ENCODE measurements at places on chromosomes 6 and 20.
A peak's percentile ranks its signal among the peaks of the same experiment; 100 is the strongest.

- DNase-seq, result no peak
Measured at GRCh38 chr6:156167625-156168071, 609.5 kb upstream of the ARID1B start.

GRCh38 chr6:150143516-150144293, 861 bp downstream of the PPP1R14C start:
- no peak for DNase-seq

DNA sequence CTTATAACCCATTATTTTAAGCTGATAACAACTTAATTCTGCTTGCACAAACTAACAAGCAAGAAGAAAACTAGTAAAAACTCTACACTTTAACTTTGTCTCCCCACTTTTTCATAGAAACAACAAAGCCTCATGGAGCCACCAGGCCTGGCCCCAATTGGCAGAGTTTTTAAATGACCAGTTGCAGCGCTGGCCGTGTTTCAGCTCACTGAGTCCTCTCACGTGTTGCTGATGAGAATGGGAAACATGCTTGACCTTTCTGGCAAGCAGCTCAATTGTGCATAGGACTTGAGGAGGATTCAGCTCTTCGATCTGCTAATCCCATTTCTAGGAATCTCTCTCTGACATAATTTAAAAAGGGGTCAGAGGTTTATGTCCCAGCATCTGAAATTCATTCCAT, 24.5 kb upstream of the GRM4 start:
- DNase-seq, result no peak

- DNase-seq, result no peak
Measured at GRCh38 chr6:44064089-44064947, 62.9 kb downstream of the MRPL14 start.

- DNase-seq, result no peak
Measured at GRCh38 chr6:111487661-111488060, 4.6 kb upstream of the REV3L start.

- no peak for DNase-seq
Measured at GRCh38 chr20:62409931-62410745, 3.1 kb upstream of the CABLES2 start.

GRCh38 chr20:2521369-2522305, 12.9 kb upstream of the ZNF343 start:
- DNase-seq, result peak; percentile 31

DNA sequence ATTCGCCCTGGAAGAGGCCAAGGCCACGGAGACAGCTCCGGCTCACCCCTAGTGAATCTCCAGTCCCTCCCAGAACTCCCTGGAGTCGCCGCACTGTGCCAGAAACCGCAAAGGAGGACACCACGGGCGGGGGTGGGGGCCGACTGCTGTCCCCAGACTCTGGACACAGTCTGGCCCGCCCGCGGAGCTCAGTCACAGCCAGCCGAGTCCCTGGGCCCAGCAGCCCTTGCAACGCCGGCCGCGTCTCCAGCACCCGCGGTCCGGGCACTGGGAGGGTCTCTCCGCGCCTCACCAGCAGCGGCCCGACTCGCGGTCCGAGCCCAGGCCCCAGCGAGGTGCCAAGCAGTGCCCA, 518 bp downstream of the PEX6 start:
- DNase-seq, result no peak

- peak; percentile 6 for DNase-seq
Measured at GRCh38 chr6:166998256-166999144, 697 bp upstream of the CEP43 start.

DNA sequence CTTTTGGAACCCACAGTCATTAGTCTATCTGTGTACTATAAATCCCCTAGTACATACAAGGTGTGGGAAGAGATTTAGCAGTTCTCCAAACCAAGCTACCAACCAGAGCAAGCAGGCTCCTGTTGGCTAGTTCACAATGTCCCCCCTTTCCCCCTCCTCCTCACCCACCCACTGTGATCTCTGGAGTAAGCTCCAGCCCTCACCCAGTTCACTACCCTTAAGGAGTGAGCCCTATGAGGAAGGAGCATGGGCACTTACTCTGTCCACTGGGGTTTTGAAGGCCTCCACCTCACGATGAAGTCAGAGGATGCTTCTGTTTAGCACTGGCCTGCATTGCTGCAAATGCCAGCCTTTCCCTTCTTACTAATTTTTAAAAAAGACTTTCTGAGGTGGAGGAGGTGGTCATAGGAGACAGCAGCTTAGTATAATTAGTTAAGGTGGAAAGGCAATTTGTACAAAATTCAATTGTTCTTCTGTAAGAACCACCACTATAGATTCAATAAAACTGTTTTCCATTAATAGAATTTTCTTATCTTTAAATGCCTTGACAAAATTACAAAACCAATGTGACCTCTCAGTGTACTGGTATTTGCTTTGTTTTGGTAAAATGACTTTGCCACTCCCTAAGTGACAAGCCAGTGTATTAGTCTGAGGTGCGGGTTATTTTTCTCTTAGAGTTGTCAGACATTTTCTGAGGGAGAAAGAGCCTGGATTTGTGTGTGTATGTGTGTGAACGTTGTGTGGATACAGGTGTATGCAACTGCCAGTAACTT, 86.2 kb downstream of the TULP4 start:
- no peak for DNase-seq

GRCh38 chr6:35370124-35370741, 27.9 kb downstream of the PPARD start:
- peak; percentile 31 for DNase-seq

DNA sequence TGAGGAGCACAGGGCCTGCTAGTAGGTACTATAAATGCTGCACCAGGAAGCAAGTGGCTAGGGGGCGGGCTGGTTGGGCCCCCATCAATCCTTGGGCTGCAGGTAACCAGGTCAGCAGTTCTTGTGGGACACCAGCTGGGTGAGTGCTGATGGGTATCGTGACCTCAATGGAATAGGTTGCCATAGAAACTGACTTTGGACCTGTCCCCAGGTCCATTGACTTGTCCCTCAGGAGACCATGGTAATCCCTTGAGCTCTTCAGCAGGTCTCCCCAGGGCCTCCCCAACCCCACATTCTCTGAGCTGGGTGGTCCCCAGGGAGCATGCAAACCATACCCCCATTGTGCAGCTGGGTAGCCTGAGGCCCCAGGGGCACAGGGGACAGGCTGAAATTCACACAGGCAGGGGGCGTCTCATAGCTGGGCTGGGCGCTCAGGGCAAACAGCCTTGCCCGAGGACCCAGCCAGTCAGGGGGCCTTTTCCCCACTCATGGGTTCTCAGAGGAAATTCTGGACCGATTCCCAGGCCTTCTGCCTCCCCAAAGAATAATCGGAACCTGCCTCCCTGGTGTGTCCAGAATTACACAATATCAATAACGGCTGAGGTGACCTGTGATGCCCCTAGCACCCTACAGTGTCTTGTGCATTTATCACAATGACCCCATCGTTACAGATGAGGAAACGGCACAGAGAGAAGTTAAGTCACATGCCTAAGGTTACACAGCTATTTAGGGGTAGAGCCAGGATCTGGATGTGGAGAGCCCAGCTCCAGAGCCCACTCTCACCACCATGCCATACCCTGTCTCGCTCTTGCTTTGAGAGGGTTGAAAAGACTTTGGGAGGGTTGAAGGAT, 35.9 kb downstream of the SRC start:
- DNase-seq, result no peak

- DNase-seq, result no peak
Measured at GRCh38 chr6:122652431-122652830, 42.2 kb downstream of the PKIB start.

DNA sequence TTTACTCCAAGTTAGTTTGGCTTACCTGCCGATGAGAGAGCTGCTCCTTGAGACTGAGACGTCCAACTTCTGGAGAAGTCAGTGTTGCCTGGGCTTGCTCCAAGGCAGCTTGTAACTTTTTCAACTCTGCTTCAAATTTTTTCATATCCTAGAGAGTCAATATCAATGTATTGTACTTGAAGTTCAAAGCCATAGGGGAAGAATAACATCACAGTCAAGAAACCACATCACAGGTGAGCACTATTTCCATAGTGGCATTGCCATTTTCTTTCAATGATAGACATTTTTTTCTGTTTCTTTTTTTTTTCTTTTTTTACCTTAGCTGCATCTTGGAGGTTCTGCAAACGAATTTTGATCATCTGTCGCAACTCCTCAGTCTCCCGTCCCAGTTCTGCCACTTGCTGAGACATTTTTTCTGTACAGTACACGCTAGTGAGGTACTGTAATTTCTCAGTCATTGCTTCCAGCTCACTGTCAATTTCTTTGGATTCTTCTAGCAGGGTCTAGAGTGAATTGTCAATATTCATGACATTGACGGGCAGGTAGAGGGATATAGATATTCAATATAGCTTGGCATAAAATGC, 326.7 kb downstream of the SYNE1 start:
- DNase-seq, result no peak

DNA sequence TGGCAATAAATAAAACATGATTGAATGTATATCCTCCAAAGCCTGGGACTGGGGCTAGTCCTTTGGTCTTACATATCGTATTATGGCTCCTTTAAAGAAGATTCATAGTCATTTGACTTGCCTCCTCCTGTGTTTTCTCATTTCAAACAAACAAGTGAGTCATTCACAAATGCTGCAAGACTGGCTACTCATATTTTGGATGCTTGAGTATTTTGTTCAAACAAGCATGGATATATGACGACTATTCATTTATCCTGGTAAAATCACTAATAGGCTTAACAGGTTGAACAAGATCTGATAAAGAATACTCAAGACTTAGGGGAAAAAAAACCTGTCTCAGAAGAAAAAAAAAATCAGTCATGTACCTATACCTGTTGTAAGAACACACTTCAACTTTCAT, 111.1 kb upstream of the CCDC28A start:
- DNase-seq, result no peak

GRCh38 chr6:131781687-131782086, 26.1 kb upstream of the ENPP1 start:
- no peak for DNase-seq

DNA sequence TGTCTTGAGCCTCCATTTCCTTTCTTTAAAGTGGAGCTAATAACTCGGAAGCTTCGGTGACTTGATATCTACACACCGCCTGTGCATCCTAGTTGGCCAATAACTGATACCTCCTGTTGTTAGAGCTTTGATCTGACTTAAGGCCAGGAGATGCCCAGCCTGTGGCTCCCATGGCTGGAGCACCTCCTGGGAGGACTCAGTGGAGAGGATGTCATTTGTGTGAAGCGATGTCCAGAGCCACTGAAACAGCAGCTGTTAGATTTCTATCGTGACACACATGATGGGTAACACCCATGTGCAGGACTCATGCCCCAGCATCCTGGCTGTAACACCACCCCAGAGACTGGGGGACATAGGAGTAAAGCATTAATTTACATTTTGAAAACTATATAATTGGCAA, 30.8 kb downstream of the SDCBP2 start:
- DNase-seq, result no peak

- no peak for DNase-seq
Measured at GRCh38 chr6:122075917-122076316, 323.5 kb upstream of the HSF2 start.

GRCh38 chr6:21264288-21265033, 329.1 kb upstream of the SOX4 start:
- no peak for DNase-seq

- DNase-seq, result no peak
Measured at GRCh38 chr6:39576556-39577303, 148.5 kb downstream of the KIF6 start.

DNA sequence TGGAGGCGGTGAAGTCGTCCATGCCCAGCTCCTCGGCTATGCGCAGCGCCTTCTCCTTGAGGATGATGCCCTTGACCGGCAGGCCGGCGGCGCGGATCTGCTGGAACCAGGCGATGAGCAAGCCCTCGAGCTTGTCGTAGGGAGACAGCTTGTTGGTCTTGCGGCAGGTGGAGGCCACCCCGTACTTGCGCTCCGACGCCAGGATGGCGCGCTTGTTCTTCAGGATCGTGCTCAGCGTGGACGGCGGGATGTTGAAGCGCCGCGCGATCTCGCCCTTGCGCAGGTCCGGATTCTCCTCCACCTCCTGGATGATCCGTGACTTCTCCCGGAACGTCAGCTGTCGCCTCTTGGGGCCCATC, 435 bp downstream of the CENPB start:
- no peak for DNase-seq

DNA sequence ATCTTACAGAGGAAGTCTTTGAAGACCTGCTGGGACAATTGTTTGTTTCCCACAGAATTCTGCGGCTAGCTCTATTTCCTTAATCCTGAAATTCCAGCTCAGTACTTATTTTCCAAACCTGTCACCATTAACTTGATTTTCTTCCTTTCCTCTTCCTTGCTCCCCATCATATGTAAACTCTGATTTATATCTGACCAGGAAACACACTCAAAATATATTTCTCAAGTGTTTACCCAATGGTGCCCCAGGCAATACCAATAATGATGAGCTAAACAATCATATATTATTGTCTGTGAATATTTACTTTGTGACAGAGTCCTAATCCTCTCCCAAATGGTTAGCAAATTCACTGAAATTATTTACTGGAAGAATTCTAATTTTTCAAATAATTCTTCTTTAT, 597.3 kb downstream of the PKHD1 start:
- DNase-seq, result no peak

DNA sequence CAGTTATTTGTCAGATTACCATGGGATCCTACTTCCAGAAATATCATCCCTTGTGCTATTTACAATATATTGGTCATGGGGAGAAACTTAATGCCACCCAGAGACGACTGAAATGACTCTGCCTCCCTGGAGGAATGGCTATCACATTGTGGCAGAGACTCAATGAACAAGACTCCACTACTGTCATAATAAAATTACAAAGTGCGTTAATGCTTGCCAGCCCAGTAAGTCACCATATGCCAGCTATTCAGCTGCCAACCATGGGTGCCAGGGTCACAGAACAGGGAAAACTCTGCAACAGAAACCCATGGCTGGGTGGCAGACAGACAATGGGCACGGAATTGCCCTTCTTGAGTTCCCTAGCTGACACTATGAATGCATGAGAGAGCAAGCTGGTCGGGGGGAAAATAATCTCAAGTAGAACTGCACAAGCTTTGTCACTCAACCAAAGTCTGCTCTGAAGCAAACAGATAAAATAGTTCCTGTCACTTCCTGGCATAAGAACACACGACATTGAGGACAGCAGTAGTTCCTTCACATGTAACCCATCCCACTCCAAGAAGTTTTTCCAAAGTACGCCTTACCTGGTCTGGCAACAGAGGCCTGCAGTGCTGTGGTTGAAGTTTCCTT, 32.1 kb downstream of the TP53INP2 start:
- no peak for DNase-seq

- DNase-seq, result no peak
Measured at GRCh38 chr6:85669735-85670194, 27.1 kb upstream of the SYNCRIP start.

DNA sequence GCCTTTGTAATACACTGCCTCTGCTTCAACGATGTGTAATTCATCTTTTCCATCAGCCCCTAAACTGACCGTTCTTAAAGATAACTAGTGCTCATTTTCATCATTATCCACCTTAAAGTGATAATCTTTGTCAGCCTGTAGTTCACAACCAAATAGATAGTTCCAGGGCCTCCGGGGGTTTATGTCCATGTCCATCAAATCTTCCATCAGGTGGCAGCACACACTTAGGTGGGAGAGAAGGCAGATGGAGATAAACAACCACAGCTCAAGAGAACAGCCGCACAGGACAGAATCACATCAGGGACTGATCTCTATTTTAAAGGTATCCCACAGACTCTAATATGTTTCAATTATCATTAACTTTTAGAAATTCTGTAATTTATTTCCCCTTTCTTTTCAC, 90.9 kb downstream of the LMBRD1 start:
- DNase-seq, result no peak

All from activated CD8-positive, alpha-beta memory T cell treated with anti-CD3 and anti-CD28 coated beads for 48 hours (primary cell).